Type B pancreatic cell (in vitro differentiated cells): ENCODE measurements at places on chromosomes 16 and 17. TPM values are rescaled to one million over a fixed set of nuclear protein-coding genes. Genes with fewer than 3 reads are reported as not detected.

NPB gene
- total RNA-seq: 0.64 and 2.5 TPM in 2 replicates

SLC13A2 gene
- 1.2 and 8.7 TPM in 2 replicates for total RNA-seq

GRAP gene
- total RNA-seq: 0.22 TPM in 1 of 2 replicates, not detected in the other

CES4A gene
- total RNA-seq: 11.5 and 13.9 TPM in 2 replicates

ZMYND15 gene
- 0.70 and 1.4 TPM in 2 replicates for total RNA-seq

DNA sequence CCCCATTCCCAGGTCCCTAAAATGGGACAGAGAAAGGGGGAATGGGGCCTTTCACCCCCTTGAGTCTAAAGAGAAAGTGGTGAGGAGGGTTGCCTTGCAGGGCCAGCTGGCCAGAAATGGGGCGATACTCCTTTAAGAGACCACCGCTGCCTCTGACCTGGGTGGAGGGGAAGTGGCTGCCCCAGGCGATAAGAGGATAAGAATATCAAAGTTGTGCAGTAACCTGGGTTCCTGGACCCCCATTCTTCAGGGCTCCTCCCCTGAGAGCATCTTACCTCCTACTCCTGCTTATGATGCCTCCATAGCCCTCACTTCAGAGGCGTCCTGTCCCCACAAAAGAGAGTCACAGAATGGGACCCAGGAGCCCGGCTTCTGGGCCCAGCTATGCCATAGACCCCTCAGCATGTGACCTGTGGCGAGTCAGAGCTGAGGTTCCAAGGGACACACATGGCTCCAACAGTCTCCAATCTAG lies 5.2 kb upstream of the TSPOAP1 start:
- no peak for DNase-seq

GRCh38 chr17:80219013-80219762 lies 945 bp downstream of the SGSH start:
- no peak for DNase-seq

DNA sequence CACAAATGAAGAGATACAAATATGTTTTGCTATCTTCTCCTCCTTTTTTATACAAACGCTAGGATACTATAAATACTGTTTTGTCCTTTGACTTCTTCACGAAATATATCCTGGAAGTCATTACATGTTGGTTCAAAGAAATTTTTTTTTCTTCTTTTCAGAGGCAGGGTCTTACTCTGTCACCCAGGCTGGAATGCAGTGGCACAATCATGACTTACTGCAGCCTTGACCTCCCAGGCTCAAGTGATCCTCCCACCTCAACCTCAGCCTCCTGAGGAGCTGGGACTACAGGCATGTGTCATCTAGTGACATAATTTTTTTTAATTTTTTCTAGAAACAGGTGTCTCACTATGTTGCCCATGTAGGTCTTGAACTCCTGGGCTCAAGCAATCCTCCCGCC lies 16.1 kb downstream of the CMC2 start:
- no peak for DNase-seq

- DNase-seq: no peak
Measured at GRCh38 chr16:89720551-89720812, 216 bp downstream of the VPS9D1 start.

DNA sequence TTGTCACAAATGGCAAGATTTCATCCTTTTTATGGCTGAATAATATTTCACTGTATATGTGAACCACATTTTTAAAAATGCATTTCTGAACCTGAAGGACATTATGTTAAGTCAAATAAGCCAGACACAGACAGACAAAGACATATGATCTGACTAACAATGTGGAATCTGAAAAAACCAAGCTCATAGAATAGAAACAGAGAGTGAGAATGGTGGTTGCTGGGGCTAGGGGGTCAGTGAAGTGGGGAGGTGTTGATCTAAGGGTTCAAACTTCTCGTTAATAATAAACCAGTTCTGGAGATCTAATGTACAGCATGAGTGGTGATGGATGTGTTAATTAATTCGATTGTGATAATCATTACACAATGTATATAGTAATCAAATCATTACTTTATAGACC lies 475.1 kb downstream of the WWOX start:
- DNase-seq: no peak

DNA sequence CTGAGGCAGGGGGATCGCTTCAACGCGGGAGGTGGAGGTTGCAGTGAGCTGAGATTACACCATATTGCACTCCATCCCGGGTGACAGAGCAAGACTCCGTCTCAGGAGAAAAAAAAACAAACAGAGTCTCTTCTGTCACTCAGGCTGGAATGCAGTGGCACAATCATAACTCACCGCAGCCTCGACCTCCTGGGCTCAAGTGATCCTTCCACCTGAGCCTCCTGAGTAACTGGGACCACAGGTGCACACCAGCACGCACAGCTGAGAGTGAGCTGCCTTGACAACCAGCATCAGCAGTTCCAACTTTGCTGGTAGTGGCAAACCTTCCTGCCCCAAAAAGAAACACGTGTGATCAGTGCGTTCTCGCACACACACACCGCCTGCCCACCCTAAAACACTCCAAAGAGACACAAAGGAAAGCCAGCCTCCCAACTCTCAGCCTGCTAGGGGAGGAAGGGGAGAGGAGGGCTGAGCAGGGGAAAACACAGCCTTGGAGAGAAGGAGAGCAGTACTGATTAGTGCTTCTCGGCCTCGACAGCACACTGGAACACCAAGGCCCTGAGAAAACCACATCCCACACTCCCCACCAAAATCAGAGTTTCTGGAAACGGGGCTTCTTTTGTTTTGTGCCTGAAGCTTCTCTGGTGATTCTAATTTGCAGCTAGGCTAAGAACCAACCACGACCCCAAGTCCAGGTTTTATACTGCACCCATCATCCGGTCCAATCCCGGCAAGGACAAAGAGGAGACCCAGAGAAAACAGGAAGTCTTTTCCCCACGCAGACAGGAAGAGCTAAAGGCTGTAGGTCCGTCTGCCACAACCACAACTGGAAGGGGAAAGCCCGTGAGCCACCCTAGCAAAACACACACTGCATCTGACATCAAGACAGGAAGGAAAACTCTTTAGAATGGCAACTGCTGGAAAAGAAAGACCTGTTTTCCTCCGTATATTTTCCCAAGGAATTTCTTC lies 28.8 kb downstream of the ZCCHC14 start:
- DNase-seq: no peak
